ENCODE measurements at places on chromosomes 1 and 21.

DNA sequence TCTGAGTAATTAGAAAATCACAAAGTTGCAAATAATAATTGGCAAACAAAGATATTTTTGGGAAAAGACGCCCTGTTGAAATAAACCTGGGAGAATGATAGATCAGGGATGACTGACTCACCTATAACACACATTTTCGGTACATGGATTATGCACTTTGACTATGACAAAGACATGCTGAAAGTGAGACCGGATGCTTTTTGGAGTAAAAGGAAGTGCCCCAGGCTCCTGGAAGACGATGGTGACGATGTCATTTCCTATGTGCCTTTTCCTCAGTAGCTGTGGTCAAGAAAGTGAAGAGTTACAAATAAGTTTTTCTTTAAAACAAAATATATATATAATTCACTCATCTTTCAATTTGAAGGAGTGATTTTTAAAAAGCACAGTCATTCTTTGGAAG is 158.7 kb downstream of the SIPA1L2 start:
- DNase-seq, result no peak

- DNase-seq, result no peak
Measured at GRCh38 chr1:21089731-21090130, 87.0 kb downstream of the EIF4G3 start.

GRCh38 chr1:30611741-30612309 is 111.6 kb downstream of the MATN1 start:
- no peak for DNase-seq

- DNase-seq, result no peak
Measured at GRCh38 chr1:180519846-180520245, 17.5 kb upstream of the ACBD6 start.

GRCh38 chr1:30657131-30658013 is 66.0 kb downstream of the MATN1 start:
- DNase-seq, result no peak

DNA sequence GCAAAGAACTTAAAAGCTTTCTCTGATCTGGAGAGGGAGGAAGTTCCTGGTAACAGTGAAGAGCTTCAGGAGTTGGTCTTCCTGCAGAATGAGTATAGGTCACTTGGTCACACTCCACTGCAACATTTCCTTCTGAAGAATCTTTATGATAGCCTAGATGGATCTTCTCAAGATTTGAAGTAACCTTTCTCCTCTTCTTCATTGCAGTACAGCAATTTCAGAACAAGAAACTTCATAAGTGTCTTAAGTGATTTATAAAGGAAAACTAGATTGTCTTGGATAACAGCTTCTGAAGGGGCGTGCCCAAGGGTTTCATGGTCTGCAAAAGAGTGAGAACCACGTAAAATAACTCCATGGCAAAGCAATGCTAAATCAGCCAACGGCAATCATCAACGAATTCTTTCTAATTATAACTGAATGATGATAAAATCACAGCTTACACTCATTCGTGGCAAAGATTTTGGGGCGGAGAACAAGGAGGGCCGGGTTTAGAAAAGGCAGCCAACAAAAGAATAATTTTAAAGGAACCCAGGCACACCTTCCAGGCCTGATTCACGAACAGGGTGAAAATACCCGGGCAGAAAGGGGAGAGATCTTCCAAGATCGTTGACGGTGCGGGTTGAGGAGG is 53.9 kb upstream of the ASPM start:
- no peak for DNase-seq

- peak; percentile 68 for DNase-seq
Measured at GRCh38 chr21:33380483-33380998, 22.7 kb upstream of the IFNGR2 start.

GRCh38 chr1:40659649-40659947 is 5.9 kb downstream of the RIMS3 start:
- DNase-seq, result no peak

DNA sequence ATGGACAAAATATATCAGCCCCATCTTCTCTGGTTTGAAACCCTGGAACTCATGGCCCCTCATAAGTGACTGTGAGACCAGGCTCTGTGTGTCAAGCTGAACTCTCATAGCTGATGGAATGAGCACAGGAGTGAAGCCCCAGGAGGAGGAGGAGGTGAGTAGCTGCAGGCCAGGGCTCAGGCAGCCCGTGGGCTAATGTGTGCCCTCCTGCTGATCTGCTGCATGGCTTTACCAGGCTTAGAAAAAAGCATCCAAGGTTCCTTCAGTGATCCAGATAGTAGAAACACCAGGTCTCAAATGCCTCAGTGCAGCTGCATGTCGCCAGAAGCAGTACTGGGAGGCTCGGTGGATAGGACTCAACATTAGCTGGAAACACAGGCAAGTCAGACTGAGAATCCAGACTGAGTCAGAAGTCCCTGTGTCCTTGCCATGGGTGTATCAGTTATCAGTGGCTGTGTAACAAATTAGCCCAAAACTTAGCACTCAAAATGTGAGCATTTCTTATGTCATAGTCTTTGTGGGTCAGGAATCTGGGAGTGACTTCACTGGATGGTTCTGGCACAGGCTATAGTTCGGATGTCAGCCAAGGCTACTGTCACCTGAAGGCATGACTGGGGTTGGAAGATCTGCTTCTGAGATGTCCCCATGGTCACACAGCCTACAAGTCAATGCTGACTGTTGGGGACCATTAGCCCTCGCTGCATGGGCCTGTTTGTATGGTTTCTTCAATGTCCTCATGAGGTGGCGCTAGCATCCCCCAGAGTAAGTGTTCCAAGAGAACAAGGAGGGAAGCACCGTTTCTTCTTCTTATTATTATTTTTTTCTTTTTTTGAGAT is 255.4 kb upstream of the IRF2BP2 start:
- DNase-seq, result no peak

- no peak for DNase-seq
Measured at GRCh38 chr1:50487725-50488124, 64.5 kb upstream of the DMRTA2 start.

DNA sequence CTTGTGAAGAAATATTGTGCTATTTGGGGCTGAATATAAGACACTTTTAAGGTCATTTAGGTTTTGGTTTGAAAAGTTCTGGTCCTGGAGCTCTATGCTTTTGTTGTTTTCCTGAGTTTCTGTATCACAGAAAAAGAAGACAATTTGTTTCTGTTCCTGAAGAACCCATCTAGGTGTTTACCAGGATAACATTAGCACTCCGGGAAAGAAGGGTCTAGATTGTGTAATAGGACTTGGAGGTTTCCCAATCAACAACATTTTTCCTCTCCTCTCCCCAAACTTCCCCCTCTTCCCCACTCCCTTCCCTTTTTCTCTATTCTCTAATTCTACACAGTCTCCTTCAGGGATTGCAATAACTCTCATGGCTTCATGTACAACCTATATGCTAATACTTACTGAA is 78.7 kb downstream of the PTPRC start:
- DNase-seq, result no peak

DNA sequence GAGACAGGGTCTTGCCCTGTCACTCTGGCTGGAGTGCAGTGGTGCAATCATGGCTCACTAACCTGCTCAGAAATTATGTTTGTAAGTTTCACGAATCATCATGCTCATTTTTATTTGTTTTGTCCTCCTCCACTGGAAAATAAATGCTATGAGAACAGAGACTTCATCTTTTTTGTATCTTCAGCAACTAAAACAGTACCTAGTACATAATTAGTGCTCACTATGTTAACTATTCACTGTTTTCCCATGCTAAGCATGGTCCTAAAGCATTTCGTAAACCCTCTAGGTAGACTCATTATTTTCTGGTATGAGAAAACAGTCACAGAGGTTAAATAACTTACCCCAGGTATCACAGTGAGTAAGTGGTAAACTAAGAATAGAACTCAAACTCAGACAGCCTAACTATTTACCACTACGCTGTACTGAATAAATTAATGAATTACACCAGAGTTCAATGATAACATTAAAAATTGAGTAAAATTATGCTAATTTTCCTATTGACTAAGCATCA is 118.4 kb downstream of the RERE start:
- DNase-seq, result no peak

DNA sequence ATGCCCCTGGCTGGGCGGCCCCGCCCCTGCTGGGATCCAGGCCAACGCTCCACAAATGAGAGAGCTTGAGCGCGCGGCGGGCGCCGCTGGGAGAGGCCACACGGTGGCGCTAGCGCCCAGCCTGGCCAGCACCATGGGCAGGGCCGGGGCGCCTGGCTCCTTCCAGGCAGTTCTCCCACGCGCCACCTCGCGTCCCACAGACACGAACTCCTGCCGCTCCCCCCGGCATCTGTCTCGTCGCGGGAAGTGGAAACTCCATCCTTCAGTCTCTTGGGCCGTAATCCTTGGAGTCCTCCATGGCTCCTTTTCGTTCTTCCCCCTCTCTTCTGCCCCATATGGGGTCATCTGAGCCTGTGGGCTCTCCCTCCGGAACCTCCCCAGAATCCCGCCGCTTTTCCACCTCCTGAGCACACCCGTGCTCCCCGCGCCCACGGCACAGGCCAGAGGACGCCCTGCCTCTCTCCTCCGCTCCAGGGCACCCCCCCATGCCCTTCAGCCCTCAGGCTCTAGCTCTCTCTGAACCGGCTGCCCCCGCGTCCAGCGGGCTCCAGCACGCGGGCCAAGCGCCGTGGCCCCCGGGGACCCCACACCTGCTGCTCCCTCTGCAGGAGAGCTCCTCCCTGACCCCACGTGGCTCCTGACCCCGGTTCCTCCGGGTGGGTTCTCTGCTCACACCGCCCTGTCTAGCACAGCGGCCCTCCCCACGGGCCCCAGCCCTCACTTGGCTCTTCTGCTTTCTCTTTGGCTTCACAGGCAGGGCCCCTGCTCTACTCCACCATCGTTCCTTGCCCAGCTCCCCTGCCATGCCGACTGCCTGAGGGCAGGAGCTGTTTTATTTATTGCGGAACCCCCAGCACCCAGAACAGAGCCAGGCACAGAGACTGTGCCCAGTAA is 31.9 kb upstream of the EDN2 start:
- DNase-seq, result no peak

GRCh38 chr1:186848509-186849130 is 19.9 kb downstream of the PLA2G4A start:
- no peak for DNase-seq

GRCh38 chr1:65558215-65558614 is 137.7 kb downstream of the LEPR start:
- no peak for DNase-seq

DNA sequence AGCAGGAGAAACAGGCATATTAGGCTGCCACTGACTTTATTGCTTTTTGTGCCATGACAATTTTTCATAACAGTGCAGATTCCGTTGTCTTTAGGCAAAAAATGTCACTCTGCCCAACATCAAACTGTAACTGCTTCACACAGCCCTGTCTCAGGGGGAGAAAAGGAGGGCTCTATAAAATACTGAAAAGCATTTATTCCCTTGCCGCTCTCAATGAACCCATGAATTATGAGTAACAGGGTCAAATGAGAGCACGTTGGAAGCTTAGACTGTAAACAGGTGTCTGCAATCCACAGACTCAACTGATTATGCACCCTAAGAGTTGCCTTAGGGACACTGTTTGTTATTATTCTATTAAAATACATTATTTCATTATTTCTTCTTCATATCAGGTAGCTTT is 292.1 kb upstream of the FMN2 start:
- no peak for DNase-seq

- no peak for DNase-seq
Measured at GRCh38 chr1:180611016-180611930, 20.5 kb upstream of the XPR1 start.

Measured in stimulated activated CD8-positive, alpha-beta memory T cell treated with anti-CD3 and anti-CD28 coated beads, Interleukin-4, amount 100 ng/mL, for 1 hour (primary cell).